ENCODE measurements at places on chromosomes 7 and 10.
A peak's percentile ranks its signal among the peaks of the same experiment; 100 is the strongest.

- no peak for DNase-seq
Observed at GRCh38 chr7:25359471-25360059, 131.3 kb upstream of the NPVF start.

- no peak for DNase-seq
Observed at GRCh38 chr7:20287317-20287716, 43.4 kb upstream of the ITGB8 start.

- DNase-seq = no peak
Observed at GRCh38 chr7:106819546-106819945, 45.5 kb upstream of the PIK3CG start.

DNA sequence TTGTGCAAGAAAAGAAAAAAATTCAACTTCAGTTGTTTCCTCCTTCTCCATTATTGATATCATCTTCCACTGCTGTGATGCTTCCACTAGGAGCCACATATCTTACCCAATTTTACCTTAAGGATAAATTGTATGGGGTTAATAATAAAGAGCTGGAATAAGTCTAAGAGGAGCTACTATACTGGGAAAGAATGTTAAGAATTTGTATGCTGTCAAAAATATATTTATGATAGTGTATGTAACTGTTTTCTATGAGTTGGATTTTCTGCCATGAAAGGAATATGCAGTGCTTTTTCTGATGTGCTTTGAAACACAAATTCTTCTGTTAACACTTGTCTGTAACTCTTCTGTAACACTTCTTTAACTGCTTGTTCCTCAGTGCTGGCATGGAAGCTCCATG is 219.1 kb downstream of the VTI1A start:
- DNase-seq = no peak

- no peak for DNase-seq
Observed at GRCh38 chr7:23458044-23458443, 12.2 kb downstream of the IGF2BP3 start.

DNA sequence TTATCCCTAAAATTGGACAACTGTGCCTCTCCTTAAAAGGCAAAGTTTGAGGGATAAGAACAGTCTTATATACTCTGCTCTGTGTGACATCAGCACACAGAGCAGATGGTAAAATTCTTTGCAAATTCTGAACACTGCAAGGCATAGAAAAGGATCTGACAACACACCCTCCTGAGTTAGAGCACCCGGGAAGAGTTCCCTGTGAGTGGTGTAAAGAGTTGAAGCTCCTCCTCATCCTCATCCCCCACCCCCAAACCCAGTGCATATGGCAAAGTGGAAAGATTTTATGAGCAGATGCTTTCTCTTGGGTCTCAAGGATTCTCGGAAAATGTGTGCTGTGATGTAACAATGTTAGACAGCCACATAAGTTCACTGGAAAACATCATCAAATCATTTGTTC is 40.0 kb upstream of the DGKI start:
- DNase-seq = no peak

- no peak for DNase-seq
Observed at GRCh38 chr7:66176914-66177313, 28.2 kb upstream of the TPST1 start.

GRCh38 chr7:42351316-42351935 is 114.4 kb upstream of the GLI3 start:
- no peak for DNase-seq

DNA sequence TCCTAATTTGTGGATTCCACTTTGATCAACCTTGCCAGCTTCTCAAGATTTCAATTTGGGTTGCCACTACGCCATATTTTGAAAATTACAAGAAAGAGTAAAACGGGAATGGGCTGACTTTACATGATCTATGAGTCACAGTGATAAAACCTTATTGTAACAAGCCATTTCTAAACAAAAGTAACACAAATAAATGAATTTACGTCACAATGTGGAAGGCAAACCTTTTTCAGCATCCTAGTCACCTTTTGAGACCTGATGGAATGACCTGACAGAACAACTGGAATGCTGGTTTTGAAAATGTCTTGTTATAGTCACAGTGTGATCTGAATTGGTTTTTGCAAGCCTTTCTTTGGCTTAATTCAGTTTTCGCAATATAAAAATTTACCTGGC is 85.9 kb downstream of the CDK6 start:
- no peak for DNase-seq

GRCh38 chr7:156237614-156238013 is 403.0 kb upstream of the RNF32 start:
- DNase-seq = no peak

- no peak for DNase-seq
Observed at GRCh38 chr7:25007668-25008067, 27.7 kb upstream of the OSBPL3 start.

DNA sequence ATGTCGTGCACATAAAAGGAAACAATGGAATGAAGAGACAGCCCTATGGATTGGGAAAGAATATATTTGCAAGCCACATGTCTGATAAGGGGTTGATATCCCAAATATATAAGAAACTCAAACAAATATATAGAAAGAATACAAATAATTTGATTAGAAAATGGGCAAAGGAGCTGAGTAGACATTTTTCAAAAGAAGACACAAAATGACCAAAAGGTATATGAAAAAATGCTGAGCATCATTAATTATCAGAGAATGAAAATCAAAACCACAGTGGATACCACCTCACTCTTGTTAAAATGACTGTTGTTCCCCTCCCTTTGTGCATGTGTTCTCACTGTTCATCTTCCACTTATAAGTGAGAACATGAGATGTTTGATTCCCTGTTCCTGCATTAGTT is 175.3 kb downstream of the CNTNAP2 start:
- DNase-seq = no peak

DNA sequence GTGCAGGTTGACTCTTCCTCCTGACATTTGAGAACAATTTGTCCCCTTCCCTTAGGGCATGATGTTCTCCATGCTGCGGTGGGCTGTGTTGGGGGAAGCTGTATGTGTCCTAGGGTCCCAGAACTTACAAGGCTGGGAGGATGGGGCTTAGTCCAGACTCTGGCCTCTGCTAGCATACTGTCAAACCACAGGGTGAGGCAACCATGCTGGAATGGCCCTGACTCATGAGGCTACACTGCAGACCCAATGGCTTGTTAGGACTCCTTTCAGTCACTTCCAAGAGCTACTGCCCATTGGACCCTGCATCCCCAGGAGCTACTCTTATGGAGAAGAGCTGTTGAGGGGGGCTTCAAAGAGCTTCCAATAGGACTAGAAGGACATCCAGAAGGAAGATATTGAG is 20.1 kb upstream of the FAM170B start:
- no peak for DNase-seq

GRCh38 chr10:74900297-74900696 is 73.9 kb downstream of the KAT6B start:
- DNase-seq = no peak

DNA sequence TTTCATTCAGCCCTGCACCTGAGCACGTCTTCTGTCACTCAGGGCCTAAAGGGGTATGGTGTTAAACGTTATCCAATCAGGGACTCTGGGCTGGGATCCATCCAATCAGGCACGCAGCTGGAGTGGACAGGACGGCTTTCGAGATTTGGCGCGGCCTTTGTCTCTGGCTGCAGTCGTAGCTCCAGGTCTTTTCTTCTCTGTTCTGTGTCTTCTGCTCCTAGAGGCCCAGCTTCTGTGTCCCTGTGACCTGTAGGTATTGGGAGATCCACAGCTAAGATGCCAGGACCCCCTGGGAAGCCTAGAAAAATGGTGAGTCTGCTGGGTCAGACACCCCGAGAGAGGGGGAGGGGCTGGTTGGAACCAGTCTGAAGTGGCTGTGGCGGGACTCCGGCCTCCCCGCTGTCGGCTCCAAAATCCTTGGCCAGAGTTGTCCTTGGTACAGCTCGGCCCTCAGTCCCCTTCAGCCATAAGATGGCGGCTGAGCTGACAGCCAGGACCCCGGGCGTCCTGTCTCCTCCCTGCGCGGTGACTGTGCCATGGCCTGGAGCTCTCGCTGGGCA is 11.7 kb upstream of the ZNF680 start:
- no peak for DNase-seq

- DNase-seq = no peak
Observed at GRCh38 chr7:23410446-23411183, 59.7 kb downstream of the IGF2BP3 start.

- DNase-seq = no peak
Observed at GRCh38 chr10:70380350-70381135, 1.9 kb downstream of the LRRC20 start.

DNA sequence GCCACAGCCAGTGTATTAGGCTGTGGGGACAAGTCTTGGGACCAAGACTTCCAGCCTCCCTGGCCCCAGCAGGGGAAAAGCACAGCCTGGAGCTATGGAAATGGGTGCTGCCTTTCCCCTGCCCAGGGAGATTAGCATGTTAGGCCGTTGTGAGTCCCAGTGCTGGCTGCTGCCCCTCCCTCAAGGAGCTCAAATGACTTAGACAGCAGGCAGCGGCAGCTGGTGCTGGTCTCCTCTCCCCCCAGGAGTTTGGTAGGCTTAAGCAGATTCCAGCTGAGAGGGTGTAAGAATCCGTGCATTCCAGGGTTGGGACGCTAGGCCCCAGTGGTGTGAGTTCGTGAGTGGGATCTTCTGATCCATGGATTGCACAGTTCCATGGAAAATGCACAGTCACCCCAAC is 301.5 kb upstream of the PHF14 start:
- no peak for DNase-seq

GRCh38 chr10:89887406-89887805 is 186.0 kb downstream of the KIF20B start:
- no peak for DNase-seq

GRCh38 chr7:2760098-2760889 is 72.3 kb downstream of the AMZ1 start:
- DNase-seq = peak; percentile 26

DNA sequence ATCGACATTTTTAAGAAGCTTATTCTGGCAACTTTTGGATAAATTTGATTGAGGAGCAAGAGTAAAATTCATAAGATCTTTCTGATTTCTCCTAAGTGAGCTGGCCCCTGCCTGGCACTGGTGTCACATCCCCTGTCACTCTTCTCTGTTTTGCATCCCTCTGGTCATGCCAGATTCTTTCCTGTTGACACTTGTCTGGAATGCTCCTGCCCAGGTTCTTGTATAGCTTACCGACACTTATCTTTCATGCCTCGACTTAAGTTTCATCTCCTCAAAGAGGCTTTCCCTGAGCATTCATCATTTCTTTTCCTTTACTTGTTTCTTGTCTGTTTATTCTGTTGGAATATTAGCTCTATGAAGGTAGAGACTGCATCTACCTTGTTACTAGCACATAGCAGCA is 22.2 kb upstream of the AASS start:
- no peak for DNase-seq

GRCh38 chr7:146423446-146423845 is 306.8 kb downstream of the CNTNAP2 start:
- DNase-seq = no peak

DNA sequence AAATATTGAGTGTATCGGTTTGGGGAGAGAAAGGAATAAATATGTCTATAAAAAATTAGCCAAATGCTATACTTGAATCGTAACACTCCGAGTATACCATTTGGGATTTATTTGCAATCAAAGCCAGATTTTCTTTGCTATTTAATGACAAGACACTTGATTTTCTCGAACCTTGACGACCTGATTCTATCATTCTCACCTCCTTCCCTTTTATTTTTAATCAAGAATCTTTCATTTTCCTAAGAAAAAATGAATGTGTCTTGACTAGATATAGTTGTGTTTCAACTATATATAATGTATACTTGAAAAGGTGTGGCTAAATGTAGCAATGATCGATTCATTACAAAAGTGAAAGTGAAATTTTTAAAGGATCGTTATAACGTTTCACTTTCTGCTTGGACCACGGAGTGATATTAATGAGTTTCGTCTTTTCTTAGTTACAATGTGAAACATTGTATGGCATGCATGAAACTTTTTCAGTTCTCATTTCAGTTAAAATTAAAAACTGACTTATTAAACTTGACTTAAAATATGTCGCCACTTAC is 562 bp downstream of the NUB1 start:
- no peak for DNase-seq

DNA sequence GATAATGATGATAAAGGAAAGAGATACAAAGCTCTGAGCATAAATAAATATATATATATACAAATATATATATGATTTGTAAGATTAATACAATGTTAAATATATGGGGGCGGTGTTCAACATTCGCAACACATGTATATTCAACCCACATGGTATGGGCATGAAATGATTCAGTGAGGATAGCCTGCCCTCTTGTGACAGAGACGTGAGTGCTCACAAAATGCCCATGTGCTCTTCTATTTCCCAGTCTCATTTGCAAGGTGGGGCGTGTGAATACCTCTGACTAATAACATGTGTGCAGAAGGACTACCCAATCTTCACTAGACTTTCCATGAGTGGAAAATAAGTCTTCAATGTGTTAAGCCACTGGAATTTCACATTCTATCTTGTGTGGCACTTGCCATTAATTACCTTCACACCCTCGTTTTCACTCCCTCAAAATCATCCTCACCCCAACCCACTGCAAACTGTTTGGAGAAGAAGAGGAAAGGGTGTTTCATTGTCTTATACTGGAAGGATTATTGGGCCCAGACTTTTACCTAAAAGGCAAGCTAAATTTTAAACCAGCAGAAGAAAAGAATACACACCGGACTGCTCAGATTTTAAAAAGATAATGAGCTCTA is 26.9 kb downstream of the ASAH2 start:
- peak; percentile 42 for DNase-seq

DNA sequence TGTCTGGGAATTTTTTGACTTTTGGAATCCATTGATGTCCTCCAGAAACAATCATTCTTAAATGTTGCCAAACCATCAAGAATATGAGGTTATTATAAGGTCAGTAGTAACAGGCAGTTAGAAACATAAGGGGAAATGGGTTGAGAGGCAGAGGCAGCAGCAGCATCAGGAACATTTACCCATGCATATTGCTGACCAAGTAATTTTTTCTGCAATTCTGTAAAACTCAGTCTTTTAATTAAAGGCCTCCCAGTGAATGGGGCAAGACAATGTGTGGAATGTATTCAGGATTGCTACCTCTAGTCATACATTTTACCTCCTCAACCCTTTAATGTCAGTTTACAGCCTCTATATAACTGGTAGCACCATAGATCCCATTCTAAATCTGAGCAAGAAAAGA is 66.5 kb upstream of the SKAP2 start:
- no peak for DNase-seq

DNA sequence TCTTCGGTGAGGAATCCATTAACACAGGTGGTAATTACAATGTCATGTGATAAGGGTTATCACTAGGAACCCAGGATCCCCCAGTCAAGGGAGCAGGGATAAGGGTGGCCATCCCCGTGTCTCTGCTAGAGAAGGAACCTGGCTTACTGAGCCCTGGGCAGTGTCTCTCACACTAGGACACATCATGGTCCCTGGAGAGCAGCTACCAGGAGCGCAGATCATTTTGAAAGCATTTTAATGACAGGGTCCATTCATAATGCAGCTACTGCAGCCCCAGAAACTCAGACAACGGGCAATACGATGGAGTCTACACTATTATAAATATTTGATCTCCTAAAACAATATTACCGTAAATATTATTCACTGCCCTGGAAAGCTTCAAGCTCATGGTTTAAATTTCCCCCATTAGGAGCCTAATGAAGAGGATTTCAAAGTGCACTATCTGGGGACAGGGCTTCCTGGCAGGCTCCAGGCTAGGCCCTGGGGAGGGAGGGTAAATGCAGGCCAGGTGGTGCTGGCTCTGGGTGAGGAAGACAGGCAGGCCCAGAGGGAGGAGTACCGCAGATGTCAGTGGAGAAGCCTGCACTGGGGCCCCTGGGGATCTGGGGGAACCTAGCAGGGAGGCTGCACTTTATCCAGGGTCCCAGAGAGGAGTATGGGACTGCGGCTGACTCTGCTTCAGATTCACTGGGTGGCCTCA is 52.6 kb upstream of the LOXL4 start:
- DNase-seq = no peak

All from LNCaP clone FGC (cell line).